Hepatocyte (in vitro differentiated cells): ENCODE measurements at places on chromosomes 7 and 10. TPM values are rescaled to one million over a fixed set of nuclear protein-coding genes. Genes with fewer than 3 reads are reported as not detected.

DNA sequence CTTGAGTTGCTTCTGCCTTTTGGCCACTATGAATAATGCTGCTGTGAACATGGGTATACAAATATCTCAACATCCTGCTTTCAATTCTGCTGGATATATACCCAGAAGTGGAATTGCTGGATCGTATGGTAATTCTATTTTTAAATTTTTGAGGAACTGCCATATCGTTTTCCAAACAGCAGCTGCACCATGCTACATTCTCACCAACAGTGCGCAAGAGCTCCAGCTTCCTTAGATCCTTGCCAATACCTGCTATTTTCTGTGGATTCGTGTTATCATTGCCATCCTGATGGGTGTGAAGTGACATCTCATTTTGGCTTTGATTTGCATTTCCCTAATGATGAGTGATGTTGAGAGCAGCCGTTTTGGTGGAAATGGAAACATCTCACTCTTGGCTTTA lies 26.7 kb downstream of the FRMD4A start:
- H3K27ac ChIP-seq = no peak overlapping the region
- H3K4me3 ChIP-seq = no peak overlapping the region
- no peaks in the 10 kb centered on the region for H3K36me3 ChIP-seq
- no peaks in the 10 kb centered on the region for H3K4me1 ChIP-seq
- no peaks in the 10 kb centered on the region for H3K27me3 ChIP-seq

DNA sequence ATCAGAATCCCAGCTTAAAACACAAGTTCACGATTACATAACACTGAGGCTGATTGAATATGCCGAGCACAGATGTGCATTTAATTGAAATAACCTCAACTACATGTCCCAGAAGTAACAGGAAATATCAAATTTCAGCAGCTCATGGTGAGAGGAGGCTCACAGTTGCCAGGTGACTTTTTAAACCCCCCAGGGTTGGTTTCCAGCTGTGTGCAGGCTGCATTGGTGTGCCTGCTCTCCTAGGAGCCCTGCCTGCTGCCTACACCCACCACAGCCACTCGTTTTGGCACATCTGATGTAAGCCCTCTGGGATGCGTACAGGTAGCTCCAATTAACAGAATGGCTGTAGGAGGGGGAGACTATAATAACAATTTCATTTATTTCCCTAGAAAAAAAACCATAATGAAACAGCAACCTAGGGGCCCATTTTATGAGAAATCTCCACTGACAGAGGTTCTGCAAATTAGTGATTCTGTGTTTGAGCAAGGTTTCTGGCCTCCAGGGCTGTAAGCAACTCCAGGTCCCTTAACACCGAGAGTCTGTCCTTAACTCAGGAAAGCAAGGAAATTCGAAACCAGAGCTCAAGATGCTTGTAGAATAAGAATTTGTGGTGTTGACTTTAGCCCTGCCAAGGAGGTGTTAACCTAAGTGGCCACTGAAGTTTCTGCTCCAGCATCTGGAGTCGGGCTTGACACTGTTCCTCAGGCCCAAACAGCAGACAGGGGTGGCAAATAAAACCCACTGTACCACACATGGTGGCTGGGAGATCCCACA lies 161.9 kb downstream of the BMPER start:
- H3K4me3 ChIP-seq = no peak overlapping the region
- no peak for DNase-seq
- no peaks in the 10 kb centered on the region for H3K36me3 ChIP-seq
- H3K27me3 ChIP-seq = no peaks in the 10 kb centered on the region
- peaks cover 18% of the 10 kb centered on the region for H3K4me1 ChIP-seq

DNA sequence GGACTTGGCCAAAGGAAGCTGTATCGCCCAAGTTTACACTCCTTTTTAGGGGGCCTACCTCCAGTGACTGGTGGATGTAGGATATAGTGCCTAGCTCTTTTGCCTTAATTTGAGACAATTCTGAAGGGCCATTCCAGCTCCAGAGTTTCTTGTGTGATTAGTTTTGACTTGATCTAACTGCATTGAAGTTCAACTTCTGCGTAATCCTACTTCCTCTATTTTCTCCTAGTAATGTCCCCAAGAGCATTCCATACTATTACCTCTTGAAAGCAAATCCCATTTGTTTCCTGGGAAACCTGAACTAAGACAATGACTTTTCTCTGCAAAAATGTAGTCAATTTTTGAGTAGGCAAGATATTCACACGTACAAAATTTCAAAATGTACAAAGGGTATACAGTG lies 4.7 kb upstream of the H2AZ2 start:
- H3K27ac ChIP-seq = no peak overlapping the region
- no peak for DNase-seq
- no peak overlapping the region for H3K4me3 ChIP-seq
- H3K27me3 ChIP-seq = no peaks in the 10 kb centered on the region
- H3K4me1 ChIP-seq = peaks cover 4% of the 10 kb centered on the region

- no peak for DNase-seq
- no peaks in the 10 kb centered on the region for H3K27me3 ChIP-seq
- H3K4me3 ChIP-seq = no peak overlapping the region
- peaks cover 4% of the 10 kb centered on the region for H3K4me1 ChIP-seq
- H3K36me3 ChIP-seq = no peaks in the 10 kb centered on the region
Observed at GRCh38 chr10:24969841-24970281, 17.5 kb upstream of the PRTFDC1 start.

The TMEM229A gene
- polyA plus RNA-seq = 0.35 TPM in 1 of 2 replicates, not detected in the other

The NPC1L1 gene
- polyA plus RNA-seq = 25.3 and 25.8 TPM in 2 replicates

The HOXA10 gene
- polyA plus RNA-seq = 7.7 and 8.1 TPM in 2 replicates

DNA sequence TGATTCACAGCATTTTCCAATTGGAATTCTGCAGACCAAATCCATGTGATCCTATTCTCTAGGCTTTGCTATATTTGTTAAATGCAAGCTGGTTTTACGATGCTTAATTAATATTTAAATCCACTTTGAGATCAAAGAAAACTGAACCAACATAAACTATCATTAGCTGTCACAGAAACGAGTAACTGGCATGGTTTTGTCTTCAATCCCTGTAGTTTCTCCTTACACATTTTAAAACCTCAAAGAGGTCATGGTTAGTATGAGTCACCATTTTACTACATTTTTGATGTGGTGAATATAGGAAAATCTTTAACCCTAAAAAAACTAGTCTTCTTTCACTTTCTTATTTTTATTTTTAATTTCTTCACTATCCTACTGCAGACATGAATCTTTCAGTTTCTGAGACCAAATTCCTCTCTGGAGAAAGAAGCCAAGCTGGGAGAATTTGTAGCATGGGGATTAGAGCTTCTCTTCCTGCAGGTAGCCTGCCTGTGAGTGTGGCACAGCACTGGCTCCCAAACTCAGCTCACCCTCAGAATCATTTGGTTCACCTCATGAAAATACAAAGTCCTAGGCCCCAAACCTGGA lies 8.7 kb upstream of the LIPM start:
- H3K27me3 ChIP-seq = no peaks in the 10 kb centered on the region
- no peaks in the 10 kb centered on the region for H3K36me3 ChIP-seq
- H3K27ac ChIP-seq = no peak overlapping the region
- no peak for DNase-seq

- no peak overlapping the region for H3K4me3 ChIP-seq
- no peaks in the 10 kb centered on the region for H3K36me3 ChIP-seq
- H3K27me3 ChIP-seq = no peaks in the 10 kb centered on the region
- DNase-seq = no peak
Observed at GRCh38 chr10:73480158-73480557, 15.7 kb downstream of the PPP3CB start.

DNA sequence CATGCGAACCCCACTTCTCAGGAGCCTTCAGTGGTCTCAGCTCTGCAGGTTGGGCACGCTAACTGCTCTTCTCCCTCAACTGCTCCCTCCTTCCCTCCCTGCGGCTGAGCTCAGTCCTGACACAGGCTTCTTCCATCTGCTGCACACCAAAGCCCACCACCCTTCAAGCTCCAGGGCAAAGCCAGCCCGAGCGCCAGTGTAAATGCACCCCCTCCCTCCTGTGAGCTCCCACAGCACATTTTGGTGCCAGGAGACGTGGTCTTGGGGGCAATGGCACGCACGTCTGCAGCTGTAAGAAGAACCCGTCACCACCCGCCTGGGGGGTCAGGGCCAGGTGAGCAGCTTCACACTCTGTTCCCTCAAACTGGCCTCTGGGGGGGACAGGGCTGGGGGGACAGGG lies 15.9 kb downstream of the VIPR2 start:
- no peak for DNase-seq
- H3K4me3 ChIP-seq = no peak overlapping the region
- no peak overlapping the region for H3K27ac ChIP-seq
- H3K4me1 ChIP-seq = no peaks in the 10 kb centered on the region
- no peaks in the 10 kb centered on the region for H3K27me3 ChIP-seq

The CYP2E1 gene
- polyA plus RNA-seq = 0.47 TPM in 1 of 2 replicates, not detected in the other

DNA sequence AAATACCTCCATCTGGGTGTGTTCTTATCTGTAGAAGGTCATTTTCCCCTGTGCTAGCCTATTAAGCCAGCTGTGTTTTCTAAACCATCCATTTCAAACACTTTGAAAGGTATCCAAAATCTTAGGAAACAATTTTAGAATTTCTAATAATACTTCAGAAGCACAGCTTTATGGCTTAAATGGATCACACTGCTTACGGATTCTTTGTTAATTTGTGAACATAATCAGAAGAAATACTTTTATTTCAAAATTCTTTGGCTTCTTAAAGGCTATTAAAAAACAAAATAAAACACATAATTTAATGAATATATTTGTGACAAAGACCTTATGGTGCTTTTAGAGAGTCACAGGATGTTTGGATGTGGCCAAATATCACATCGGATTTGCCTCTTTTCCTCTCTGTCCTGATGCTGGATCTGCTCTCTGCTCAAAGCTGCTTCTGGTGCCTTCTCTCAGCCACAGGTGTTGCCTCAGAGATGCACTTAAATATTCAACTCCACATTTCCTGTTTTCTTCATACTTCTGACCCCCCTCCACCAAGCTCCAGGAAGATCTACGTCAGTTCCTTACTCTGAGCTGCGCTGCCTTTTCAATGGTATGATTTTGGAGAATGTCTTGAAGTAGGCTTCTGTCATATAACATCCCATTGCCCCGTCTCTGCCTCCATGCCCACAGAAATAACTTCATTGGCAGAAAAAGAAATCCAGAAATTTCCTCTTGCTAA lies 230.6 kb downstream of the MLLT10 start:
- no peaks in the 10 kb centered on the region for H3K27me3 ChIP-seq
- no peak overlapping the region for H3K27ac ChIP-seq
- H3K36me3 ChIP-seq = no peaks in the 10 kb centered on the region
- DNase-seq = no peak
- H3K4me3 ChIP-seq = no peak overlapping the region

GRCh38 chr10:14971867-14972448 lies 12.8 kb downstream of the MEIG1 start:
- H3K4me1 ChIP-seq = no peaks in the 10 kb centered on the region
- H3K4me3 ChIP-seq = no peak overlapping the region
- no peaks in the 10 kb centered on the region for H3K27me3 ChIP-seq
- H3K27ac ChIP-seq = no peak overlapping the region

DNA sequence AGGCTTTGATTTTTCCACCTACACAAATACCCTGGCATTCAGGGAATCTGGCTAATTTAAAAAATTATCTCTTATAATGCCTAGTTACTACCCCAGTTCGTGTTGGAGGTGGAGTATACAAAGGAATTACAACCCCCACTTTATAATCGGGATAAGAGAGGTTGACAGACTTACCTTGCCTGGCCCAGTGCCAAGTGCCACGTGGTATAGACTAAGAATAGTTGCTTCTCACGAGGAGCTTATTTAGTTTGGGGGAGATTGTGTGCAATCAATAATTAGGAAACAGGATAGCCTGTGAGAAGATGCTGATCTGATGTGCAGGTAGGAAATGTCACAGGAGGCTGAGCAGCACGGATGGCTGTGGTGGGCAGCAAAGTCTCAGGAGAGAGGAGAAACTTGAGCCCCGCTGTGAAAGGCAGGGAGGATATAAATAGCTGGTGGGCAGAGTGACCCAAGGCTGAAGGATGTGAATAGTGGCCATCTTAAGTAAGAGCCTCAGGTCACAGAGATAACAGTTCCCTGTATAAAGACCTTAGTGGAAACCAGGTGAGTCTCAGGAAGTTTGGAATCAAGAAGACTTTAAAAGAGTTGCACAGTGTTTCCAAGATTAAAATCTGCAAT lies 11.3 kb upstream of the ATXN7L1 start:
- no peaks in the 10 kb centered on the region for H3K27me3 ChIP-seq
- no peaks in the 10 kb centered on the region for H3K4me1 ChIP-seq
- no peaks in the 10 kb centered on the region for H3K36me3 ChIP-seq
- no peak overlapping the region for H3K27ac ChIP-seq
- peak; percentile 24 for DNase-seq
- H3K4me3 ChIP-seq = no peak overlapping the region

The FFAR4 gene
- 0.04 and 0.53 TPM in 2 replicates for polyA plus RNA-seq

DNA sequence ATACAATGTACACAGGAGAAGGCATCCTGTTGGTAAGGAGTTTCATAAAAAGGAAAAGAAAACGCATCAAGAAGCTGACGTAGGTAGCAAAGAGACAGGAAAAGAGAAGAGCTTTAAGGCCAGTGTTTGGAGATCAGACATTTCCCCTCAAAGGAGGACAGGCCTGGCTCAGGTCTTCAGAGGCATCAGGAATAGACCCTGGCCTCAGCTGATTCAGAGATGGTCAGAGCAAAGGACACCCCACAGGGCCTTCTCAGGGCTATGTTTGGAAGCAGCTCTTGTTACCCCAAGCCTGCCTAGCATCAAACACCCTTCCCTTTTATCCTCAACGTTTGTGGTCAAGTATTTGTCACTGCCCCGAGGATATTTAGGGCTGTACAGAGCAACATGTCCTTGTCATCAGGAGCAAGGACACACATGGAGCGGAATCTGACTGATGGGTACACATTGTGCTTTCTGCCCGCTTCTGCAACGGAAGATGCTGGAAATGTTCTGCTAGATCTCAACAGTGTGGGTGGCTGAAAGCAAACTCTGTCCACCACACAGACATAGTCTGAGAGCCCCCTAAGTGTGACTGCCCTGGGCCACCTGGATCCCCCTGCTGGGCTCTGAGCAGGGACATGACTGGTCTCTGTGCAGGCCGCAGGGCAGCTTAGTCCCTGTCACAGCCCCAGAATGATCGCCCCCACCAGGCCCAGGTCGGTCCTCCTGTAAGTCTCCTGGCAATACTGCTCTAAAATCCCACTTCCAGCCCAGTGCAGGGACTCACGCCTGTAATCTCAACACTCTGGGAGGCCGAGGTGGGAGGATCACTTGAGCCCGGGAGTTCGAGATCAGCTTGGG lies 1.0 kb upstream of the ZDHHC4 start:
- H3K4me3 ChIP-seq = no peak overlapping the region
- no peaks in the 10 kb centered on the region for H3K36me3 ChIP-seq
- DNase-seq = no peak
- no peaks in the 10 kb centered on the region for H3K27me3 ChIP-seq

- DNase-seq = no peak
- peaks cover 26% of the 10 kb centered on the region for H3K4me1 ChIP-seq
- no peak overlapping the region for H3K4me3 ChIP-seq
- H3K27me3 ChIP-seq = no peaks in the 10 kb centered on the region
- no peak overlapping the region for H3K27ac ChIP-seq
Observed at GRCh38 chr7:101590663-101591435, 38.2 kb downstream of the MYL10 start.

The SLC39A12 gene
- polyA plus RNA-seq = not detected in 2 replicates
